ENCODE measurements at places on chromosomes 2 and 18. TPM values are rescaled to one million over a fixed set of nuclear protein-coding genes. Genes with fewer than 3 reads are reported as not detected.

Gene FASTKD1
- 10.6 TPM for total RNA-seq

Gene NCOA1
- 11.2 TPM for total RNA-seq

Gene ATP6V1C2
- total RNA-seq: 0.10 TPM

Gene KCTD18
- 8.9 TPM for total RNA-seq

Gene CDH19
- total RNA-seq: 2.3 TPM

Gene GRB14
- total RNA-seq: 39.3 TPM

Gene MRPL53
- total RNA-seq: 48.9 TPM

Gene GPR35
- 0.53 TPM for total RNA-seq

Gene MERTK
- total RNA-seq: 14.3 TPM

Gene ANKRD30BL
- total RNA-seq: not detected

Gene HK2
- total RNA-seq: 1.3 TPM

Gene MROH2A
- total RNA-seq: 6.6 TPM

Gene LYG1
- total RNA-seq: 0.65 TPM

Gene DYSF
- total RNA-seq: 30.0 TPM

Gene CDK5R2
- total RNA-seq: not detected

Gene OXER1
- 29.7 TPM for total RNA-seq

Gene SCG2
- total RNA-seq: not detected

Gene TCF23
- total RNA-seq: 0.10 TPM

Gene OST4
- total RNA-seq: 141 TPM

Gene LOXHD1
- total RNA-seq: not detected

Gene IL1RN
- total RNA-seq: 16.0 TPM

Gene ESPNL
- total RNA-seq: 1.7 TPM

Gene CPO
- 0.38 TPM for total RNA-seq

Gene ASXL2
- 11.0 TPM for total RNA-seq

Gene KCNIP3
- 1.6 TPM for total RNA-seq

Gene POTEJ
- total RNA-seq: not detected

Gene RESP18
- total RNA-seq: not detected

Gene EGR4
- not detected for total RNA-seq

Gene CXCR4
- total RNA-seq: 2.0 TPM

Gene CTAGE1
- total RNA-seq: not detected

Gene GCG
- total RNA-seq: not detected

Gene ZC3H6
- 3.7 TPM for total RNA-seq

Gene SLC19A3
- total RNA-seq: 14.6 TPM

Gene ZFP36L2
- 60.6 TPM for total RNA-seq

Gene STK11IP
- 7.7 TPM for total RNA-seq

Gene C2orf72
- total RNA-seq: 125 TPM

Gene GCC2
- total RNA-seq: 12.6 TPM

Gene ABCG8
- 121 TPM for total RNA-seq

Gene REG3A
- 0.45 TPM for total RNA-seq

Gene GPR75
- total RNA-seq: 1.6 TPM

Gene ANKRD36B
- 2.2 TPM for total RNA-seq

Gene SULT1C3
- not detected for total RNA-seq

Gene RIOK3
- total RNA-seq: 41.0 TPM

Gene AQP4
- 0.45 TPM for total RNA-seq

Gene LCT
- total RNA-seq: not detected

Gene ZC3H8
- total RNA-seq: 5.3 TPM

Gene SERPINB10
- total RNA-seq: not detected

Gene MARCO
- 38.8 TPM for total RNA-seq

Gene TMEM169
- 1.5 TPM for total RNA-seq

Gene SERPINB12
- not detected for total RNA-seq

Gene LBX2
- total RNA-seq: 7.7 TPM

Gene MEMO1
- 22.7 TPM for total RNA-seq

Gene SERPINB5
- total RNA-seq: not detected
